GM04504 (cell line): ENCODE measurements at places on chromosomes 12 and 14.
A peak's percentile ranks its signal among the peaks of the same experiment; 100 is the strongest.

GRCh38 chr14:99581938-99582337, 22.1 kb downstream of the CCDC85C start:
- no peak for DNase-seq

- DNase-seq = no peak
Observed at GRCh38 chr14:100692256-100692655, 34.4 kb upstream of the DLK1 start.

DNA sequence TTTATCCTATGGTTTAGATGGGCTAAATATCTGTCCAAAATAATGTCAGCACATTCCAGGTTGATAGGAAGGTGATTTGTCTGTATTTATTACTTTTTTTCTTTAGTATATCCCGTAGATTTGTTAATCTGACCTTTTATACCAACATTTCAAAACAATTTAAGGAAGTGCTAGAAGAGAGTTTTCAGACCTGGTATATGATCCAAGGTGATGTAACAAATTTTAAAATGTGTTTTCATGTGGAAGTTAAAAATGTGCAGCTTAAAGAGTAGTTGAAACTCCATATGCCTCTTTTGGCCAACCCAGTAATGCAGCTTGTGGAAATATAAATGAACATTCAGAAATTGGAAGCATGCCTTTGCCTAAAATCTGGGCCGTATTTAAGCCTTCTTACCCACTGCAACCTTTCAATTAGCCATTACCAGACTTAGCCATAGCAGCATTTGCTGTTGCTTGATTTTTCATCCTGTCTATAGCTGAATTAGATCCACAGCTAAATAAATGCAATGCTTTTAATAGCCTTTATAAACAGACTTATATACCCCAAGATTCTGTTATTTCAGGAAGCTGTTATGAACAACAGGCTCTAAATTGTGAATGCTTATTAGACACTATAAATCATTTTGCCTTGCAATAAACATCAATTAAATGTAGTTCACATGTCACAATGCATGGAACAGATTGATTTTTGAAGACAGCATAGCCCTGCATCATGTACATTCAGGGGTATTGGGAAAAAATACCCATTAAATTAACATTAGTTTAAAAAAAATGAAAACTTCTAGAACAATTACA, 271.2 kb downstream of the PDZRN4 start:
- DNase-seq = no peak

- no peak for DNase-seq
Observed at GRCh38 chr12:116161588-116161987, 115.9 kb downstream of the MED13L start.

DNA sequence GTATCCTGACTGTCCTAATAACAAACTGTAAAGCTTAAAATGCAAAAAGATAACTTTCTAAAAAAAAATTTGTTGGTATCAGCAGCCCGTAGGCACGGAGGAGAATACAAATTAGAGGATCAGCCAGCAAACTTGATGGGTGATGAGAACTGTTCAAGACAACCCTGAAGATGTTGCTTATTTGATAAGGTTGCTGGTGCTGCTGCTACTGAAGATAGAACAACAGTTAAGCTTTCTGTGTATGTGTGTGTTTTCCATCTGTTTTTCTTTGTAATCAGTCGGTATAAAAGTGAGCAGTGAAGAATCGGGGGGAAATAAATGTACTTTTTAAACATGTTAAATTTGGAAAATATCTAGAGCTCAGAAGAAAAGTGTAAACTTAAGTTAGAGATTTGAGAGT, 67.4 kb upstream of the POC1B start:
- no peak for DNase-seq

GRCh38 chr12:94047781-94048567, 100.4 kb upstream of the PLXNC1 start:
- DNase-seq = no peak

GRCh38 chr14:59344691-59345455, 120.3 kb downstream of the GPR135 start:
- DNase-seq = no peak

GRCh38 chr12:131543040-131543439, 167.8 kb upstream of the SFSWAP start:
- DNase-seq = no peak

- no peak for DNase-seq
Observed at GRCh38 chr14:78358591-78358990, 188.4 kb downstream of the NRXN3 start.

- peak; percentile 79 for DNase-seq
Observed at GRCh38 chr12:124392667-124393413, 97.9 kb downstream of the RFLNA start.

- no peak for DNase-seq
Observed at GRCh38 chr12:49367381-49368239, at the start of gene SPATS2. Gene SPATS2, plus strand, starts transcription at chr12:49367462. Its CDS starts 93,551 bp downstream, at chr12:49461013.

GRCh38 chr12:111285200-111285599, 83.7 kb downstream of the PHETA1 start:
- no peak for DNase-seq

DNA sequence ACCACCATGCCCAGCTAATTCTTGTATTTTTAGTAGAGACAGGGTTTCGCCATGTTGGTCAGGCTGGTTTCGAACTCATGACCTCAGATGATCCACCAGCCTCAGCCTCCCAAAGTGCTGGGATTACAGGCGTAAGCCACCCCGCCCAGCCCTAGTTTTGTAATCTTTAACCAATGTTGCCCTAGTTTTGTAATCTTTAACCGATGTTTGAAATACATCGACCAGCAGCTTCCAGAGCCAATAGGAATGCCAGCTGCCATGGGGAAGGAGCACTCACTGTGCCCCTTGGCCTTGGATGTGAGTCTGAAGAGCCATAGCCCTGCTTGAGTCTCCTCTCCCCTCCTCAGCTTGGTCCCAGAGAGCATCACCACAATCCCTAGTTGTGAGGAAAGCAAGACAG, 209.3 kb upstream of the RGS6 start:
- no peak for DNase-seq

- no peak for DNase-seq
Observed at GRCh38 chr12:80692114-80692513, 15.3 kb upstream of the MYF6 start.

- no peak for DNase-seq
Observed at GRCh38 chr12:132904718-132905328, 17.4 kb upstream of the CHFR start.
